ENCODE measurements at places on chromosomes 16 and 17. TPM values are rescaled to one million over a fixed set of nuclear protein-coding genes. Genes with fewer than 3 reads are reported as not detected.
A peak's percentile ranks its signal among the peaks of the same experiment; 100 is the strongest.

Gene IRX5
- 0.35 TPM for total RNA-seq

Gene SLC6A4
- total RNA-seq: 0.07 TPM

Gene TCF25
- 155 TPM for total RNA-seq

Gene DNASE1
- 13.5 TPM for total RNA-seq

Gene ZPBP2
- total RNA-seq: not detected

Gene YWHAE
- total RNA-seq: 1,033 TPM

DNA sequence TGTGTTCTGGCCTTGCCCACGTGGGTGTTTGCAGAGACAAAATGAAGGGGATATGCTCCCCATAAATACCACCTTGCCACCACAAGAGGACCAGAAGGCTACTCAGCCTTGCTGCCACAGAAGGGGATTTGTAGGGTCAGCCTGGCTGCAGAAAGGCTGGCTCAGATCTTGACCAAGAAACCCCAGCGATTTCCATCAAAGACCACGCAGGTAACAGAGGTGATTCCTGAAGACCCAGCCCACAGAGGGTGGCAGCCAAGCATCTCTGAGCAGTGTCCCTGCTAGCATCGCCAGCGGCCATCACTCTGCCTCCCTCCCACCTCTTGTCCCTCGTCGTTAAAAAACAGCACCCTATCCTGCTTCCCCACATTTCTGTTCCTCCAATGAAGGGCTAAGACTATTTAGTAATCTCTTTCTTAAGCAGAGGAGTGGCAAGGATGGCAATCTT lies 54.9 kb downstream of the BEAN1 start:
- DNase-seq: no peak

DNA sequence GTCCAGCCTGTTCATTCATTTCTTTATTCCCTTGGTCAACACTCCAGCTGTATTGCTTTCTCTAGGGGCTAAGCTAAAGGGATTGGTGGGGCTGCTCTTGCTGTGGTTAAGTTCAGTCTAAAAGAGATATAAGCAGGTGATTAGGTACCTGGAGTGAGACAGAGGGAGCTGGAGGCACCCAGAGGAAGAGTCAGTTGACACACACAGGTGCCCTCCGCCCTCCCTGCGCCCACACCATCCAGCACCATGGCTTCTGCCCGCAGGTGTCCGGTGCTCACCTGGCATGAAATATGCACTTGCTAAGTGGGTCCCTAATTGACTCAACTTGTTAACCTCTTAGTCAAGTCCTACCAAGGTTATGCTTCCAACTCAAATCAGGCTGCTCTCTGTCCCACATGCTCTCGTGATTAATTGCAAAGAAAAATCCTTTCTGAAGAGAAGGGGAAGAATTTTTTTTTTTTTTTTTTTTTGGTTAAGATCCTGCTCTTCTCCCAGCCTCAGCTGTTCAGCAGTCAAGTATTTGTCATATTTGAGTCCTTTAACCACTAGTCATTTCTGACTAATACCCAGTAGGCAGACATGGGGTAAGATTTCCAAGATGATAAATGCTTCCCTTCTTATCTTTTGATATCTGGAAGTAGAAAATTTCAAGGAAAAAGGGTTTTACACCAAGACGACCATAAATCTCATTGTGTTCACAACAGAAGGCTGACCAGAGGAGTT lies 199.8 kb upstream of the WSCD1 start:
- no peak for DNase-seq

- no peak for DNase-seq
Measured at GRCh38 chr16:22633280-22633679, 122.6 kb downstream of the NPIPB5 start.

- DNase-seq: no peak
Measured at GRCh38 chr16:11049396-11050059, 105.2 kb downstream of the CLEC16A start.

GRCh38 chr17:80124351-80124981 lies 22.5 kb downstream of the EIF4A3 start:
- DNase-seq: peak; percentile 75

DNA sequence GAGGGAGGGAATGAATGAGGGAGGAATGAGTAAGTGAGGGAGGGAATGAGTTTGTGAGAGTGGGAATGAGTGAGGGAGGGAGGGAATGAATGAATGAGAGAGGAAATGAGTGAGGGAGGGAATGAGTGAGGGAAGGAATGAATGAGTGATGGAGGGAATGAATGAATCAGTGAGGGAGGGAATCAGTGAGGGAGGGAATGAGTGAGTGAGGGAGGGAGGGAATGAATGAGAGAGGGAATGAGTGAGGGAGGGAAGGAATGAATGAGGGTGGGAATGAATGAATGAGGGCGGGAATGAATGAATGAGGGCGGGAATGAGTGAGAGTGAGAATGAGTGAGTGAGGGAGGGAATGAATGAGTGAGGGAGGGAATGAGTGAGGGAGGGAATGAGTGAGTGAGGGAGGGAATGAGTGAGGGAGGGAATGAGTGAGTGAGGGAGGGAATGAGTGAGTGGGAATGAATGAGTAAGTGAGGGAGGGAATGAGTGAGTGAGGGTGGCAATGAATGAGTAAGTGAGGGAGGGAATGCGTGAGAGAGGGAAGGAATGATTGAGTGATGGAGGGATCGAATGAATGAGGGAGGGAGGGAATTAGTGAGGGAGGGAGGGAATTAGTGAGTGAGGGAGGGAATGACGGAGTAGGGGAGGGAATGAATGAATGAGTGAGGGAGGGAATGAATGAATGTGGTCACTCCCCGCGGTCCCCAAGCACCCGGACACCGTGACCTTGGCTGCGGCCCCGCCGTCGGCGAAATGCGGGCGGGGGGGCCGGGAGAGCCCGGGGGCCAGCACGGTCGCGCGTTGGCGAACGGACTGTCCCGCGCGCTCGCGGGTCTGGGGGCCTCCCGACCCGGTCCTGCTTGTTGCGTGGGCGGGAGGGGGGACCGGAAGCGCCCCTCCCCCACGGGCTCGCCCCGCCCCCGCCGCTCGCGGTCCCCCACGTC lies 1.1 kb upstream of the UBE2I start:
- DNase-seq: no peak

DNA sequence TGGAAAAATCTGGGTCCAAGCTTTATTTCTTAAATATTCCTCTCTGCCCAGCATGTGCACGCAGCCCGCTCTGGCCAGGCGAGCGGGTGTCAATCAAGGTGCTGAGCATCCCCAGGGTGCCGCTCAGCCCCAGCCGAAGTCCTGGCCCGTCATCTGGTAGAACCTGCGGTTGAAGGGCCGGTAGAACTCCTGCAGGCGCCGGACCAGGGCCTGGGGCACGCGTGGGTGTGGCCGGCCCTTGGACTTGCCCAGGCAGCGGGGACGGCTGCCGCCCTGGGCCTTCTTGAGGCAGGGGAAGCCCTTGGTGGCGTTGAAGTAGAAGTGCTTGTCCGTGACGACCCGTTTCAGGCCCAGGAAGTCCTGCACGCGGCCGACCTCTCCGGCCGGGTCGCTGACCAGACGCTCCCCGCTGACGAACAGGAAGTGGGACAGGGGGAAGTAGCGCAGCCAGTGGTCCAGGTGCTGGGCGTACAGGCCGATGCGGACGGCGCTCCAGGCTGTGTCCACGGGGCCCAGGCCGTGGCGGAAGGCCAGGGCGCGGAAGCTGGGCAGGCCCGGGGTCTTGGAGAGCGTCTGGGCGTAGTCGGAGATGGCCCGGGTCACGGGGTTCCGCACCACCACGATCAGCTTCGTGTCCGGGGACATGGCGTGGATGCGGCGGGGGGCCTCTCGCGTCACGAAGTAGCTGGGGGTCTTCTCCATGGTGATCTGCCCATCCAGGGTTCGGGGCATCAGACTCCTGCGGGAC lies 6.6 kb downstream of the HS3ST6 start:
- DNase-seq: no peak

DNA sequence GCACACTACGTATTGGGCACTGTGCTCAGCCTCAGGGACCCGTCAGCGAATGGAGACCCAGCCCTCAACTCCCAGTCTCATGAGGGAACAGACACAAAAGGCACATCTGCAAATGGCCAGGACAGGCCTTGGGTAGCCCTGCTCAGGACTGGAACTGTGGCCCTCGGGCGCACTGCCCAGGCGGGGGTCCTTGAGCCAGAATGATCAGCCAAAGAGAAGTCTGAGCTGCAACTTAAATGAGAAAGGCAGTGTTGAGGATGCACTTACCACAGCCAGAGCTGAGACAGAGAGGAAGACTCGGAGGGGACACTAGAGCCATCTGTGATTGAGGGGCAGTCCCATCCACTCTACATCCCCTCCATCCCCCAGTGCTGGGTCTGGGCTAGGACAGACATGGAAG lies 117.3 kb downstream of the C16orf95 start:
- DNase-seq: no peak

- no peak for DNase-seq
Measured at GRCh38 chr16:49534901-49535610, 161.5 kb downstream of the C16orf78 start.

DNA sequence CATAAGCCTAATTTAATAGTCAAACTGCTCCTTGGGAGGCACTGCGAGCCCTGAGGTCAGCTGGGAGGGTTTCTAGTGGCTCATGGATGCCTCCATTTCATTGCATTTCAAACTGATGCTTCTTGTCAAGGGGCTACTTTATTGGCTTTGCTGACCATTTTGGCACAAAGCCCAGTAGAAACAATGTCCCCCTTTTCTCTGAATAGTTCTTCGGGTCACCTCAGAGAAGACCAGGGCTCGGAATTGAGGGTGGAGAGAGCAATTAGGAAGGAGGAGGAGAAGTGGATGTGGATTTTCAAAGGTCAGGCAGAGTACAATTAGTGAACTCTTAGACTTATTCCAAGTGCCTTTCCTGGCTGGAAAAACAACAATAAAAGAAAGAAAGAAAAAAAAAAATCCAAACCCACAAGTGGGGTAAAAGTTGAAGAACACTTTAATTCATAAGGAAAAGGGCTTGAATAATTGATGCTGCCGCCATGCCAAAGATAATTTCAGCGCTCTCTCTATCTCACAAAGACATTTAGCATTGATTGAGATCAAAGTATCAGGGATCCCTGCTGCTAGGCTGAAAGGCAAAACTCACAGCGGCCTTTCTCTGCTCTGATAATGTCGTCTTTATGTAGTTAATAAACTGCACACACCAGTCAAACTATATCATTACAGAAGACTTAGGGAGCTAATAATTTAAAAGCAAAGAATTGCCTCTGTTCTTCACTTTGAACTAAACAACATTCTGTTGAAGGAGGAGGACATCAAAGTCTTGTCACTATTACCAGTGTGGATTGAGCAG lies 122.7 kb downstream of the RGS9 start:
- DNase-seq: no peak

DNA sequence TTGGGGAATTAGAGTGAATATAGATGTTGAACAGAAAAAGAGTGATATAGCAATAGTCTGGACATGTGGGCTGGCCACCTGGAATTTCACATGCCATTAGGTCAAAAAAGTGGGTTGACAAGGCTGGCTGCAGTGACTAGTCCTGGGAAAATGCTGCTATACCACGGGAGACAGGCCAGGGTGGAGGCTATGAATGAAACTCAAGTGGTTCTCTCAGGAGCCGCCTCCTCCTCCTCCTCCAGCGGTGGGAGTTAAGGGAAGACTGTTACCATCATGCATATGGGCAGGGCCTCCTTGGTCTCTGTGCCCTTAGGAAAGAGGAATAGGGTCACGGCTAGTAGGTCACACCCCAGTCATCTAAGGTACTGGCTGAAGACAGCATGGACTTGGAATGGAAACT lies 448.0 kb downstream of the SLC39A11 start:
- no peak for DNase-seq

DNA sequence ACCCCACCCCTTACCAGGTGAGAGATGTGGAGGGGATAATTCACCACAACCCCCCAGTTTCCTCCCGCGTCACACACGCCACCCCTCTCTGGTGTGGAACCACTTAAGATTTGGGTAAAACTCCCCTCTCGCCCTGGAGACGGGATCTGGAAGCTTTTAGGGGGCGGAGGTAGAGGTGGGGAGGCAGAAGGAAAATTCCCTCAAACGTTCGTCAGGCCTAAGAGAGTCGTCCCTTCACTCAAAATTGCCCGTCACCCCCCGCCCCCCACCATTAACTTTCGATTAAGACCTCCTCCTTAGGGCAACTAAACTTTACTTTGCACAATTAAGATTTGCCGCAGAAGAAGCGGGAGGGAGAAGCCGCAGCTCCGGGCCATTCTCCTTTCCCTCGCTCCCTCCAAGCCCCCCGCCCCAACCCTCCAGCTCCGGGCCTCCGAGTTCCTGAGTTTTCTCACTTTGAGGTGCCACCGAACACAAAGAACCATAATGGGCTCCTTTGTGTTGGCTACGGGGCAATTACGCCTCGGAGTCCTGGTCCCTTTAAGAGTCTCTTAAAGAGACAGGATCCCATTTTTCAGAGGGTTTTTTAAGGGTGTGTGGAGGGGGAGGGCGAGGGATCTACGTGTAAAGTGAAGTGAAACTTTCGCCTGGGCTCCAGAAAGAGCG lies 985 bp upstream of the FZD2 start:
- peak; percentile 83 for DNase-seq

- DNase-seq: no peak
Measured at GRCh38 chr16:54944002-54944401, 13.3 kb downstream of the IRX5 start.

- no peak for DNase-seq
Measured at GRCh38 chr17:40561294-40561870, 3.9 kb downstream of the CCR7 start.

- no peak for DNase-seq
Measured at GRCh38 chr16:19754644-19755036, 36.6 kb downstream of the IQCK start.

- DNase-seq: peak; percentile 62
Measured at GRCh38 chr16:69078073-69078472, 27.4 kb upstream of the HAS3 start.

GRCh38 chr16:79592186-79592585 lies 8.4 kb downstream of the MAF start:
- no peak for DNase-seq

DNA sequence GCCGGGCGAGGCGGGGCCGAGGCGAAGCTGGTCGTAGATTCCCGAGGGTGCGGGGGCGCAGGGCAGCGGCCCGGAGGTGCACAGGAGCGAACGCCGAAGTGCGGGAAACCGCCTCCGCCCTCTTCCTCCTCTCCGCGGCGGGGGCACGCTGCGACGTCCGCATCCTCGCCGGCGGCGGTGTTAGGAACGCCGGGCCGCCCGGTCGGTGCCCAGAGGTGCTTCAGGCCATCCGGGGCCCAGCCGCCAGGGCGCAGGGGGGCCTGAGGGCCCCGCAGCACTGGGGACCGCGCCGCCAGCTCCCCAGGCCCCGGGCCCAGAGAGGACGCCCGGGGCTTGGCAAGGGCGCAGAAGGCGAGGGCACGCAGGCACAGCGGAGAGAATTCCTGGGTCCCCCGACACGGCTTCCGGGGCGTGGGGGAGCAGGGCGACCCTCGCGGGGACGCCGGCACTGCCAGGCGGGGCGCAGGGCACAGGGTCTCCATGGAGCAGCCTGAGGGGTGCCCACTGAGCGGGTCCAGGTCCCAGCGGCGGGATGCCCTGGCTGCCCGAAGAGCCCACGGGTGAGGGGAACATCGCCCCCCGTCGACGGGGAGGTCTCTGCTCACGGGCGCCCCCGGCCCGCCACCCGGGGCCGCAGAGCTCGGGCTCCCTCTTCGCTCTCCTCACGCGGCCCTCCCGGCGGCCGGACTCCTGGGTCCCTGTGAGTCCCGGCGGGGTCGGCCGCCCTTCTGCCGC lies 576 bp downstream of the EPOP start:
- DNase-seq: peak; percentile 41

Data from WTC11 (cell line).